ENCODE measurements at places on chromosomes 6 and 20.
A peak's percentile ranks its signal among the peaks of the same experiment; 100 is the strongest.

- no peak for DNase-seq
Observed at GRCh38 chr6:39681674-39682121, 43.5 kb downstream of the KIF6 start.

GRCh38 chr6:19424853-19425252 lies 412.3 kb upstream of the ID4 start:
- DNase-seq: no peak

GRCh38 chr6:32685603-32686002 lies 19.1 kb upstream of the HLA-DQB1 start:
- DNase-seq: no peak

DNA sequence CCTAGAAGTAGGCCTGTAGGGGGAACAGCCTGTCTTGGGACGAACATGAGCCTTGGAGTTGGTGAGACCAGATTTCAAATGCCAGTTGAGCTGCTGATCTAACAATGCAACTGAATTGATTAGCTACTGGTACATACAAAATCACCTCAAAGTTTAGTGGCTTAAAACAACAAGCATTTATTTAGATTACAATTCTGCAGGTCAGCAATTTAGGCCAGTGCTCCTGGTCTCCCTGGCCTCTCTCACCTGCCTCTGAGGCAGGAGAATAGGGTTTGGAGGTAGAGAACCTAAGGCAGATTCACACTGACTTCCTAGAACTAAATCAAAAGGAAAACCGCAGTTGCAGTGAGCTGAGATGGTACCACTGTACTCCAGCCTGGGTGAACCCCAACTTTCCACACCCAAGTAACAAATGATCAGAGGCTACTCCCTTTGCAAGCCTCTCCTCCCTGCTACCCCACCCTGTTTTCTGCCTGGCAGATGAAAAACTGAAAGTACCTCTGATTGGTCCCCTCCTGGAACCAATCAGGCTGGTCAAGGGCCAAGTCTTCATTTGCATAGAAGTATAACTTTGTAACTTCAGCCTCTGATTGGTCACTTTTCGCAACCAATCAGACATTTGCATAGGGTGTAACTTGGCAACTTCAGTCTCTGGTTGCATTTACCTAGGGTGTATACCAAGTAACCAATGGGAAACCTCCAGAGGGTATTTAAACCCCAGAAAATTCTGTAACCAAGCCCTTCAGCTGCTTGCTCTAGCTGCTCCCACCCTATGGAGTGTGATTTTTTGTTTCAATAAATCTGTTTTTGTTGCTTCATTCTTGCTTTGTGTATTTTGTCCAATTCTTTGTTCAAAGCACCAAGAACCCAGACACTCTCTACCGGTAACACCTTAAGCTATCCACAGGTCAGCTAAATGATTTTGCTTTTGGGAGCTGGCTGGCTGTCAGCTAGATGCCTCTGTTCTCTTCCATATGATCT lies 8.1 kb upstream of the UBR2 start:
- peak; percentile 72 for DNase-seq

GRCh38 chr6:36766399-36766945 lies 68.8 kb downstream of the RAB44 start:
- no peak for DNase-seq

DNA sequence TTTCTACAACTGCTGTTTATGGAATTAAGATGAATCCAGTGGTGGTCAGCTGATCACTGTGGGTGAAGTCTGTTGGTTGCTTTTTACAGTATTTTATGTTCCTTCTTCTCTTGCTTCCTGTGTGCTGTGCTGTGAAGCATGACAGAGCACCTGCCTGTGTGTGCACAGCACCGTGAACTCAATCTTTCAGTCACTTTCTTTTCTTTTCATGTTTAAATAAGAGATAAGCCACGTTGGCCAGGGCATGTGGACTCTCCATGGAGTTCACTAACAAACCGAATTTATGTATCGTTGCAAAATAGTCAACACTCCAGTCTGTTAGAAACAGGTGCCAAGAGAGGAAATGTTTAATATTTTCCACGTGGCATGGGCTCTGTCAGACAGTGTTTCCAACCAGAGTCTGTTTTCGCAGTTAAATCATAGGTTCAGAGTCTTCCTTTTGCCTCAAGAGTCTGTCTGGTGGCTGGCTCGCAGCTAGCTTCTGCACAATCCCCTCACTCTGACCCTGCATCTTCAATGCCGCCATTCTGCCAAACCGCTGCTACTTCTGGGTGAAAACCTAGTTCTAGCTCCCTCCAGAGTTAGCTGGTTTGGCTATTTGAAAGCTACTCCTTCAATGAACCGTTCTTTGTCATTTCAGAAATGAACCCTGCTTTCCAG lies 73.2 kb downstream of the QRSL1 start:
- no peak for DNase-seq

GRCh38 chr6:107689190-107689589 lies 134.9 kb downstream of the SCML4 start:
- no peak for DNase-seq

DNA sequence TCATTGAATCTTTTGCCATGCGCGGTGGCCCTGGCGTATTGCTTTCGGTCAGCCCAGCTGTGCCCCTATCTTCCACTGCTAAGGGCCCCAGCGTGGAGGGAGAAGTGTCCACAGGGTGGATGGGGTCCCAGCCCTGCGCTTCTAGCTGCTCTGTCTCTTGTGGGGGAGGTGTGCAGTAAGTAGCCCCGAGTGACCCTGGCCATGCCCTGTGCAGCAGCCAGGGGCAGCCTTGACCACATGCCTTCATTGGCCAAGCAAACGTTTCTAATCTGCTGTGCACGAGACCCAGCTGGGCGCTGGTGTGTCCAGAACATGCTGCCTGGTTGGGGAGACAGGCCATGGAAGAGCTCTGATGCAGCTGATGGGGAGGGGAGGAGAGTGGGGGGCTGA lies 13.6 kb downstream of the TMEM181 start:
- no peak for DNase-seq

DNA sequence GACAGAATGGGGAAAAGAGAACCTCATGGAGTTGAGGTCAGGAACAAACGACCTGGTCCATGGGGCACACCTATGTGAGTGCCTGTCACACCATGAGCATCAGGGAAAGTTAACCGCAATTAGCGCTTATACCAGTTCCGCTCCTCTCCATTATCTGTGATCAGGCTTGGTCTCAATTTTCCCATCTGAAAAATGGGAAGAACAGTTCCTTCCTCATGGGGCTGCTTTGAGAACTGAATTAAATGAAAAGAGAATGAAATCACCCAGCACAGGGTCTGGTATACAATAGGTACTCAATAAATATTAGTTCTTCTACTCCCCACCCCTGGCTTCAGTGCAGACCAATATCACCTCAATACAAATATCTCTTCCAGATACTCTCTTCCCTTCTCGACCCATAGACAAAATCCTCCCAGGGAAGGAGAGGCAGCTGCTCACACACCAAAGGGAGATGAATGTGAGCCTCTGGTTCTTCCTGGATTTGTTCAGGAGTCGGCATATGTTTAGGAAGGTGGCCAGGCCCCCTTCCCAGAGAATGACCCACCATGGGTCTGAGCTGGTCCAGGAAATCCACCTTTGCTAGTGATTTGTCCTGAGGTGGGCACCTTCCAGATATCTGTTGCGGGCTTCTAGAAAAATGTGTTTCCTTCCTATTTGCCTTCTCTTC lies 2.4 kb upstream of the PTGIS start:
- no peak for DNase-seq

DNA sequence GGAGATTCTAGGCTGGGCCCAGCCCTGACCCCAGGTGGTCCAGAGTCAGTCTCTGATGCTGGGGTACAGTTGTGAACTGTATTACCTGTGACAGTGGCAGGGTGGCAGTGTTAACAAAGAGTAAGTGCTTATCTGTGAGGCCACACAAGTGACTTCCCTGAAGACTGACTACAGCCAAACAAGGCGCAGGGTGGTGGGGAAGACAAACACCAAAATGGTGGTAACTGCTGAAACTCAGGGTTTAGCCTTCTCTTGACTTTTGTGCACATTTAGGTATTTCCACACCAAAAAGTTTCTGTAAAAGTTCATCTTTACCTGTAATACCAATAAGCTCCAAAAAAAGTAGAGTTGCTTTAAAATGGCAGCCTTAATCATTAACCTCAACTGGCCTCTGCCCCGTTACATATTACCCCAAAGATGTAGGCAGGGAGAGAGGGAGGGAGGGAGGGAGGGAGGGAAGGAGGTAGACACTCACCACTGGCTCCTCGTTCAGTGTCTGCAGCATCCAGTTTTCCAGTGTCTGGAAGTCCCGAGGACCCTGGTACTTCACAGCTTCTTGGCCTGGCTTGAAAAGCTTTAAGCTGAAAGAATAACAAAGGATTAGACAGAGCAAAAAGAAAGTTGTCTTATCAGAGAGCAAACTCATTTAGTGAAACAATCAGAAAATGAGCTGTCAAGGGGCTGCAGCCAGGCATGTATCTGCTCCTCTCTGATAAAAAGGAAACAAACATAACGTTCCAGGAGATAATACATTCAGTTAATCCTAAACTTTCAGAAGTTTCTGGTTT lies 11.3 kb downstream of the TXNDC5 start:
- DNase-seq: peak; percentile 22

- DNase-seq: peak; percentile 61
Observed at GRCh38 chr20:7859356-7859802, 80.9 kb downstream of the HAO1 start.

GRCh38 chr6:168299541-168300511 lies 19.8 kb downstream of the DACT2 start:
- DNase-seq: no peak

DNA sequence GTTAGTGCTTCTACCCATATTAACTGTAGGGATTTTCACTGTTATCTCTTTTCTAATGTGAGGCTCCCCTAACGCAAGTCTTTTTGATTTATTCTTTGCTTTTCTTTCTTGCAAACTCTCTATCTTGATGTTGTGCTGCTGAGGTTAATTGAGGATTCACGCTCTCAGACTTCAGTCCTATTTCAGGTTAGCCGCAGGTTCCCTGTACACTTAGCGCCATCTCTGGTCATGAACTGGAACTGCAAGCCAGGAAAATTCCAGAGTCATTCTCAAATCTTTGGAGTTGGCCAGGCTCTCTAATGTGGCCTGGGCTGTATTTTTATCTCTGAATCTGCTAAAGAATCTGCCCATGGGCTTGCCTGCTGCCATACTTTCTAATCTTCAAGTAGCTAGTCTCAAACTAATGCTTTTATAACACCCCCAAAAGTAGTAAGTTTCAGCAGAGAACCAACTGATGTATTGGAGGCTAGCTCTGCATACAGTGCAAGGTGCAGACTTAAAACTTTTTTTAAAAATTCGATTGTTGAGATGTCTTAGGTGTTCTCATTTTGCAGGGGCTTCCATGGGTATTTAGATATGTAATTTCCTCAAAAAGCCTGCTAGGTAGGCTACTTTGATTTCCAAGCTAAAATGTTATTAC lies 91.1 kb upstream of the OPRM1 start:
- DNase-seq: peak; percentile 41

GRCh38 chr6:158503222-158503621 lies 56.7 kb upstream of the TMEM181 start:
- no peak for DNase-seq

DNA sequence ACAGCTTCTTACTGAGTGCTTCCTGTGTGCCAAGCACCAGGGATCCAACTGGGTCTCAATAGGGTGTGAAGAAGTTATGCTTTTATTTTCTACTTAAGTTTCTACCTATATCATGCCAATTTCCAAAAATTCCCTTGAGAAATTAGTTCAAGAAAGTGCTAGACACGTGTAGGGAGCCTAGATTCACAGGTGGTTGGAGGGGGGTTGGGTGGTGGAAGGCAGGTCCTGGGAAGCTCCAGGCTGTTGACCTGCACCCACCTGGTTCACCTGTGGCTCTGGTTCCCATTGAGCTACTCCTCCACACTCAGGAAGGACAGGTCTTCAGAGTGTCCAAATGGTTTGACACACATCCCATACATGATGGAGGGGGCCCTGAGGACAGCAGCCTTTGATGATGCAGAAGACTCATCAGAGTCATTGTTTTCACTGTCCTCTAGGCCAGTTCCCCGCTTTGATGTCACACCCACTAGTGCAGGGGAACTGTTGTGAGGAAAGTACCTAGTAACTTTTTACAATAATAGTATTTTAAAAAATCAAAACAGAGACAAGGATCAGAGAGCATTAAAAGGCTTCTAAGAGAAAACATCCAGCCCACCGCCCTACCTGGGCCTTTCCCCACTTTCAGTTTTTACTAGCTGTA lies 39.8 kb upstream of the MYL9 start:
- no peak for DNase-seq

GRCh38 chr6:24910961-24911725 lies 24.6 kb downstream of the RIPOR2 start:
- DNase-seq: peak; percentile 37

- DNase-seq: no peak
Observed at GRCh38 chr6:338815-339262, 46.6 kb downstream of the DUSP22 start.

GRCh38 chr20:54131675-54132611 lies 41.8 kb downstream of the CYP24A1 start:
- DNase-seq: no peak

DNA sequence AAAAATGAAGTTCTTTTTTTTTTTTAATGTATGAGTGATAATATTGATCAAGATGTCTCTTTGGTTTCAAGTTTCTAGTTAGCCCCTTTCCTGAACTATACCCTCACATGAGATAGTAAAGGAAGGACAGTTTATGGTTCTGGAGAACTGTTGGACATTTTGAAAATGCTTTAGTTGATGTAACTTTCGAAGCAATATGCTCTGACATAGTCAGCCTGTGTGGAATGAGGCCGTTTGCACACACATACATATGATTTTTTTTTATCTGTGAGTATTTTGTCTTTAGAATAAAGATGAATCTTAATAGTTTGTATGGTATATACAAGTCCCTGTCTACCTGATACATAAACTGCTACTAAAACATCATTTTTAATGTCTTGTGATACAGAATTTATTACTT lies 177.0 kb downstream of the ARID1B start:
- DNase-seq: no peak

DNA sequence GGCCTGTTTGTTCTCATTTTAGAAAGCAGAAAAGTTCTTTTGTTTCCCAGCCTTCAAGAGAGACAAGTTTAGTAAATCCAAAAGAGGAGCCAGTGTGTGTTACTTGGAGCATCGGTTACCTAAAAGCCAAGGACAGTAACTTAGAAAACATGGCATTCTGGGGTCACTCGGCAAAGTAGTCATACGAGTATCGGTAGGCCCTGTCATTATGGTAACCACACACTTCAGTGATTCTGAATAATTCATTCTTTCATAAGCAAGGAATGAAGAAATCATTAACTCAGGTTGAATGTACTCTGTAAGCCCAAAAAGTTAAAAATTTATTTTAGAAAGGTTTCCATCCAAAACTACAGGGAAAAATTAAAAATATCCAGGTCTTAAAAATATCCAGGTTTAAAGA lies 34.0 kb downstream of the CNKSR3 start:
- DNase-seq: no peak
